ENCODE measurements at places on chromosomes 2 and 18. TPM values are rescaled to one million over a fixed set of nuclear protein-coding genes. Genes with fewer than 3 reads are reported as not detected.

Gene HSBP1L1
- 58.7 TPM for polyA plus RNA-seq

- H3K4me1 ChIP-seq: no peaks in the 10 kb centered on the region
- no peak for DNase-seq
- H3K36me3 ChIP-seq: no peaks in the 10 kb centered on the region
- H3K27me3 ChIP-seq: no peaks in the 10 kb centered on the region
- no peak overlapping the region for H3K4me3 ChIP-seq
- no peak overlapping the region for H3K27ac ChIP-seq
Observed at GRCh38 chr2:236395067-236395466, 130.9 kb upstream of the ASB18 start.

GRCh38 chr2:59233448-59233847 is 992.3 kb upstream of the FANCL start:
- H3K4me1 ChIP-seq: no peaks in the 10 kb centered on the region
- H3K36me3 ChIP-seq: no peaks in the 10 kb centered on the region
- no peak overlapping the region for H3K4me3 ChIP-seq

DNA sequence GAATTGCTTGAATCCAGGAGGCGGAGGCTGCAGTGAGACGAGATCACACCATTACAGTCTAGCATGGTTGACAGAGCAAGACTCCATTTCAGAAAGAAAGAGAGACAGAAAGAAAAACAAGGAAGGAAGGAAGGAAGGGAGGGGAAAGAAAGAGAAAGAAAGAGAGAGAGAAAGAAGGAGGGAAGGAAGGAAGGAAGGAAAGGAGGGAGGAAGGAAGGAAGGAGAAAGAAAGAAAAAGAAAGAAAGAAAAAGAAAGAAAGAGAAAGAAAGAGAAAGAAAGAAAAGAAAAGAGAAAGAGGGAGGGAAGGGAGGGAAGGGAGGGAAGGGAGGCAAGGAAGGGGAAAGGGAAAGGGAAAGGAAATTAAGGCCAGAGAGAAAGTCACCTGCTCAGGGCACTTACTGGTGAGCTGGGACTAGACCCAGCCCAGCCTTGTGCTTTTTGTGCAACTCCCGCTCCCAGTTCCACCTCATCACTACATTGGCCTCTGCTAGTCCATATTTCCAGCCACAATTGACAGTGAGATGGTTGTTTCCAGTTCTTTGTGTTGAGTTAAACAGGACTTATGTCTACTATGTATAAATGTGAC is 35.7 kb downstream of the MOGAT1 start:
- DNase-seq: no peak
- no peak overlapping the region for H3K4me3 ChIP-seq
- H3K27me3 ChIP-seq: no peaks in the 10 kb centered on the region
- H3K4me1 ChIP-seq: peaks cover 48% of the 10 kb centered on the region

Gene MBD5
- polyA plus RNA-seq: 3.2 TPM

- no peak overlapping the region for H3K4me3 ChIP-seq
- no peaks in the 10 kb centered on the region for H3K27me3 ChIP-seq
Observed at GRCh38 chr2:63270717-63271116, 220.1 kb downstream of the OTX1 start.

GRCh38 chr2:238106339-238106697 is 6.2 kb downstream of the ESPNL start:
- H3K4me3 ChIP-seq: no peak overlapping the region
- no peaks in the 10 kb centered on the region for H3K36me3 ChIP-seq
- DNase-seq: no peak
